Peyer's patch (tissue), 4 donors: ENCODE measurements at places on chromosomes 4 and X. TPM values are rescaled to one million over a fixed set of nuclear protein-coding genes. Genes with fewer than 3 reads are reported as not detected.

GRCh38 chr4:144594471-144594986 is 51.4 kb upstream of the HHIP start:
- no peaks in the 10 kb centered on the region for H3K36me3 ChIP-seq
- DNase-seq, result no peak
- no peaks in the 10 kb centered on the region for H3K4me1 ChIP-seq
- H3K27me3 ChIP-seq, result no peaks in the 10 kb centered on the region
- H3K27ac ChIP-seq, result no peak overlapping the region

GRCh38 chr4:125316401-125316790 is 1.6 kb downstream of the FAT4 start:
- H3K27me3 ChIP-seq, result no peaks in the 10 kb centered on the region
- DNase-seq, result peak; percentile 49
- peak overlapping the region; percentile 70 for H3K4me3 ChIP-seq
- H3K4me1 ChIP-seq, result no peaks in the 10 kb centered on the region

GRCh38 chr4:173837517-173837916 is 307.5 kb upstream of the HAND2 start:
- H3K4me3 ChIP-seq, result no peak overlapping the region
- no peaks in the 10 kb centered on the region for H3K4me1 ChIP-seq
- H3K36me3 ChIP-seq, result no peaks in the 10 kb centered on the region
- no peak for DNase-seq

GRCh38 chrX:72569786-72570185 is 2.9 kb downstream of the HDAC8 start:
- no peak overlapping the region for H3K4me3 ChIP-seq
- no peaks in the 10 kb centered on the region for H3K36me3 ChIP-seq
- DNase-seq, result no peak
- no peaks in the 10 kb centered on the region for H3K4me1 ChIP-seq

DNA sequence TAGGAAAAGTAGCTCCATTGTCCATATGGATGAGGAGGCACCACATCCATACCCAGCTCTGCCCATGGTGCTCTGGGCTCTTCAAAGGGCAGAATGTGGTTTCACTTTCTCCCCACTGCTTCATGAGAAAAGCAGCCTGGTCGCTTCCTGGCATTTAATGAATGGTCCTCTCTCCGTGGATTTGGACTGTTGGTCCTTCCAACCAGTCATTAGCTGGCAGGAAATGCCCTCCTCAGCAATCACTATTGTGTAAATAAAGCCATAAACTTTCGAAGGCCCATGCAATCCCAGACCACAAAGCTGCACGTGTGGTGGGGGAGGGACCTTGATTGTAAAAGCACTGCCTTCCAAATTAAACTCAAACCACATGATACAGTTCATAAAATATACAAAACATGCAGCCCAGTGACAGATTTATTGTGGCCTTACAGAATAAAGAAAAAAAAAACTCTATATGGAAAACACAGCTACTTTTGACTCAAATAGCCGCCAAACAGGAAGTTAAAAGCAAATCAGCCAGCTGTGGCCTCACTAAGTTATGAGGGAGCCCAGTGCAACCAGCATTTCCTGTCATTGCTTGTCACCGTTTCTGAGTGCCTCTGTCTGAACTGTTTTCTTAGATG is 8.1 kb downstream of the MBNL3 start:
- H3K4me1 ChIP-seq, result peaks cover 5% of the 10 kb centered on the region
- no peaks in the 10 kb centered on the region for H3K27me3 ChIP-seq

DNA sequence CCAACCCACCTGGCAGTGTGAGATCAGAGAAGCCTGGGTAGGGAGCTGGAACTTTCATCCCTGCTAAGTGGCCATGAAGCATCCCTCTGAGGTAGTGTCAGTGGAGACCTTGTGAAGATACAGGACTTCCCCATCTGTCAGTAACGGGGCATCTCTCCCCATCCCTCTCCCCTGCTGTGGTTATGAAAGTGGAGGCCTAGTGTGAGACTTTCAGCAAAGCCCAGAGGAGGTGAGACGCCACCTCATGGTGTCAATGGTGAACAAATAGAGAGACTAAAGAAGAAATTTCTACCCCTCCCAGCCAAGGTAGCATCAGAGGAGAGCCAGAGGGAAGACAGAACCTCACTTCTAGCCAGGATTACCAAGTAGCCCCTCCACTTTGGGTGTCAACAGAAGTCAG is 150.2 kb downstream of the VEGFC start:
- H3K4me1 ChIP-seq, result no peaks in the 10 kb centered on the region
- H3K27me3 ChIP-seq, result no peaks in the 10 kb centered on the region
- H3K36me3 ChIP-seq, result no peaks in the 10 kb centered on the region

GRCh38 chr4:80266902-80267380 is 477 bp downstream of the FGF5 start:
- peak overlapping the region; percentile 22 for H3K4me3 ChIP-seq
- H3K4me1 ChIP-seq, result no peaks in the 10 kb centered on the region
- no peak overlapping the region for H3K27ac ChIP-seq
- peak; percentile 46 for DNase-seq
- no peaks in the 10 kb centered on the region for H3K36me3 ChIP-seq

DNA sequence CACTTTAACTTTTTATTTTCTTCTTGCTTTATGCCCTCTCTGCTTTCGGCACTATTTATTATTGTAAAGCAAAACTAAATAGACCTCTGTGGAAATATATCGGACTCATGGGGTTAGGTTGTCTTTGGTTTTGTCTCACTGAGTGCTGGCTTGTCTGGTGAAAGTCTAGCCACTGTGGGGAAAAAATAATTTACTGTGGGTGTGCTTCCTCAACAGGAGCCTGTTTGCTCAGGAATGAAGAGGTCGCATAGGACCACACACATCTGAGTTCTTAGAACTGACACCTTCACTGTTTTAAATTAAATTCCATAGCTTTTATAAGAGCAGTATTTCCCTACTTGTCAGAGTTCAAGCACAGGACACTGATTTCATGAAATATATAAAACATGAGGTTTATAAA is 103.0 kb upstream of the BMPR1B start:
- no peaks in the 10 kb centered on the region for H3K4me1 ChIP-seq
- H3K27ac ChIP-seq, result no peak overlapping the region
- no peaks in the 10 kb centered on the region for H3K27me3 ChIP-seq
- no peak for DNase-seq

DNA sequence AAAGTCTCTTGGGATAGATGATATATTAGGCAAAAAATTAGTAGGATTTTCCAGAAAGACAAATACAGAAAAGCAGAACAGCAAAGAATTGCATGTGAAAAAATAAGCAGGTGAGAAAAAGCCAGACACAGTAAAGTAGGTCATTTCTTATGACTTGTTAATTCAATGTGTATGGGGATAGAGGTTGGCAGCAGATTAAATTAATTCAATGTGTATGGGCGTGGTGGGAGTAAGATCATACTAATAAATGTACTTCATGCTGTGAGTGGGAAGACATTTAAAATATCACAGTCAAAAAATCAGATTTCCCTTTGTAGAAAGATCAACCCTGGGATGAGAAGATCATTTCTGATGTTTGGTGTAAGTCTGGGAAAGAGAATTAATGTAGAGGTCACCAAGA is 1146.4 kb upstream of the INTU start:
- H3K4me1 ChIP-seq, result no peaks in the 10 kb centered on the region
- H3K4me3 ChIP-seq, result no peak overlapping the region
- DNase-seq, result no peak

DNA sequence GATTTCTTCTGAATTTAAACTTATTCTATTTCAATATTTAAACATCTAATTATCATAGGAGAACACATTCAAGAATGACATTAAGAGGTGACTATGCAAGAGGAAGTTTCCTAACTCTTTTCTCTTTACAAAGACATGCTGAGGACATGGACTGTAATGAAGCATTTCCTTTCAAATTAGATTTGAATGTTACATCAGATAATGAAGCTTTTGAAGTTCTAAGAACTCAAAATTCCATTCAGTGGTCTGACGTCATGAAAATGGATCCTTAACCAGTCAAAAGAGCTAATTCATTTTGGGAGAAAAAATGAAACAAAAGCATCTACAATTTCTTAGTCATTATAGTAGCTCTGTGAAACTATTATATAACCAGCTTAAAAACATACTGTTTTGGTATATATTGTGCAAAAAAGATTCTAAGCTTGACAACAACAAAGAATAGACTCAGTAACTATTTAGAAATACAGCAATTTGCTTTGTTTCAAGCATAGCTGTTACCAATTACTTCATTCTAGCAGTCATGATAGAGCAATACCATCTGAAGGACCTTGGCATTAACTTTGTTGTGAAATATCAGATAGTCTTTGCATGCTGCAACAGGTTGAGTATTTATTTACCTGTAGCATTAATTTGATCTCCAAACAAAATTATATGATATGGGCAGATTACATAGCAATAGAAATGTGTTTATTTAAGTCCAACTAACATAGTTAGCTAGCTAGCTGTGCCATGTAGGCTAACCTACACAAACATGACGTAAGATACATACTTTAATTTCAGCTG is 13.7 kb upstream of the DTHD1 start:
- H3K27me3 ChIP-seq, result no peaks in the 10 kb centered on the region
- H3K27ac ChIP-seq, result no peak overlapping the region
- H3K4me3 ChIP-seq, result no peak overlapping the region

- peaks cover 16% of the 10 kb centered on the region for H3K4me1 ChIP-seq
- no peak for DNase-seq
- no peaks in the 10 kb centered on the region for H3K36me3 ChIP-seq
- H3K27ac ChIP-seq, result no peak overlapping the region
Observed at GRCh38 chr4:128281354-128281753, 6.3 kb downstream of the PGRMC2 start.

DNA sequence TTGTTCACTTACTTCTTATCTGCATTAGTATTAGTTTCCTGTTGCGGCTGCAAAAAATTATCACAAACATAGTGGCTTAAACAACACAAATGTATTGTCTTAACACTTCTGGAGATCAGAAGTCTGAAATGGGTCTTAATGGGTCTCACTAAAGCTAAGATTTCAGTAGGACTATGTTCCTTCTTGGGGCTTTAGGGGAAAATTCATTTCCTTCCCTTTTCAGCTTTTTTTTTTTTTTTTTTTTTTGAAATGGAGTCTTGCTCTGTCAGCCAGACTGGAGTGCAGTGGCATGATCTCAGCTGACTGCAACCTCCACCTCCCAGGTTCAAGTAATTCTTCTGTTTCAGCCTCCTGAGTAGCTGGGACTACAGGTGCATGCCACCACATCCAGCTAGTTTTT is 78.1 kb upstream of the KLF3 start:
- H3K36me3 ChIP-seq, result no peaks in the 10 kb centered on the region
- no peaks in the 10 kb centered on the region for H3K4me1 ChIP-seq
- no peak for DNase-seq
- H3K27me3 ChIP-seq, result no peaks in the 10 kb centered on the region

DNA sequence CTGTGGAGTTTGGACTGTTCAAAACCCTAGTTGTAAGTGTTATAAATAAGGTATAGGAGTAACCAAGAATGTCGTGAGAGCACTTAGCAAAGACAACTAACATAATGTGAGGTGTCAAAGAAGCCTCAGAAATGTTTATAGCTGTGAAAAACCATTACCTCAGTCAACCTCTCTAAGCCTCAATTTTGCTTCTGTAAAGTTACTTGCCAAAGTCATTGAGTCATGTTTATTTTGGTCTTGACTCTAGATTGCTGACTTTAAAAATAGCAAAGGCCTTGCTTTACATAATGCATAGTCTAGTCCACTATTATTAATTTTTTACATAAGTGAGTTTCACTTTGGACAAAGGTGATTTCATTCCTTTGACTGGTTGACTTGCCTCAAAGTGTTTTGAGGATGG is 257.6 kb upstream of the CXXC4 start:
- no peak overlapping the region for H3K4me3 ChIP-seq
- no peaks in the 10 kb centered on the region for H3K36me3 ChIP-seq
- H3K4me1 ChIP-seq, result no peaks in the 10 kb centered on the region
- no peaks in the 10 kb centered on the region for H3K27me3 ChIP-seq
- no peak for DNase-seq
- no peak overlapping the region for H3K27ac ChIP-seq

GRCh38 chr4:106893903-106894302 is 142.2 kb downstream of the DKK2 start:
- H3K27ac ChIP-seq, result no peak overlapping the region
- DNase-seq, result no peak
- H3K4me3 ChIP-seq, result no peak overlapping the region
- H3K4me1 ChIP-seq, result no peaks in the 10 kb centered on the region

- no peak overlapping the region for H3K4me3 ChIP-seq
- H3K27me3 ChIP-seq, result no peaks in the 10 kb centered on the region
- H3K27ac ChIP-seq, result no peak overlapping the region
- no peaks in the 10 kb centered on the region for H3K4me1 ChIP-seq
- no peaks in the 10 kb centered on the region for H3K36me3 ChIP-seq
- peak; percentile 19 for DNase-seq
Observed at GRCh38 chrX:151723156-151723760, 7.4 kb downstream of the FATE1 start.

DNA sequence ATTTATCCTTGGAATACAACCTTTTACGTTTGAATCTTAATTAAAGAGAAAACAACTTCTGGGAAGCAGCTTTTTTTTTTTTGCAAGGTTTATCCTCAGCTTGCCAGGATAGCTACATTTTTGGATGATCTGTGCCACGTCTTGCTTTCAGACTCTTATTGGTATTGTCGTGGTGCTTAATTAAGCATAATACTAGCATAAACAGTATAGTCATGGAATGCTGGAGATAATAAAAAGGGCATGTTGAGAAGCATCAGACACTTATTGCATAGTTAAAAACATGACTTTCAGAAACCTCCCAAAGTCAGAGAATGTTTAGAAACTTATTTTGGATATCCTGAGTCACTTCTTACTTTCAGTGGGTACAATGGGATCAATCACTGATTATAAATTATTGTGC is 77.0 kb downstream of the PALLD start:
- no peak overlapping the region for H3K4me3 ChIP-seq
- no peaks in the 10 kb centered on the region for H3K27me3 ChIP-seq
- H3K36me3 ChIP-seq, result no peaks in the 10 kb centered on the region
- no peak overlapping the region for H3K27ac ChIP-seq
- no peak for DNase-seq

GRCh38 chr4:145531223-145531622 is 49.6 kb downstream of the SMAD1 start:
- H3K27ac ChIP-seq, result no peak overlapping the region
- H3K36me3 ChIP-seq, result no peaks in the 10 kb centered on the region
- H3K4me1 ChIP-seq, result no peaks in the 10 kb centered on the region
- no peaks in the 10 kb centered on the region for H3K27me3 ChIP-seq
- DNase-seq, result no peak

CFAP99 gene
- total RNA-seq, result not detected

SHROOM3 gene
- 444 TPM for total RNA-seq

HSFX1 gene
- 5.0 TPM for total RNA-seq

TADA2B gene
- total RNA-seq, result 31.4 TPM

TCEAL3 gene
- total RNA-seq, result 9.9 TPM

CXCL9 gene
- total RNA-seq, result not detected

SPANXN4 gene
- total RNA-seq, result not detected

NLGN3 gene
- not detected for total RNA-seq

PFKFB1 gene
- not detected for total RNA-seq

PF4V1 gene
- total RNA-seq, result not detected
